ENCODE measurements at places on chromosomes 7 and 10.

DNA sequence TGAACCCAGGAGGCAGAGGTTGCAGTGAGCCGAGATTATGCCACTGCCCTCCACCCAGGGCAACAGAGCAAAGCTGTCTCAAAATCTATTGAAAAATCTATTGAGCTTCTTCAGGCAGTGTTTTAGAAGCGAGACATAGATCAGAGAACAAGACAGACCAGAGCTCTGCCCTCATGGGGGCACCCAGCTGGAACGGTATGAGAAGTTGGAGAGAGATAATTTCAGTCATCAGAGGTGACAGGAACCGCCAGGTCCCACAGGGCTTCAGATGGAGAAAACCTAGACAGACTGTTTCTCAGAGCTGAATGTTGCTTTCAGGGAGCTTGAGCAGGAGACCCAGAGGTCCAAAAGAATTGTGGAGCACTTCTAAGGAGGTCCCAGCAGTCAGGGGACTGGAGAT is 14.2 kb upstream of the GTF2IRD1 start:
- no peak for DNase-seq

DNA sequence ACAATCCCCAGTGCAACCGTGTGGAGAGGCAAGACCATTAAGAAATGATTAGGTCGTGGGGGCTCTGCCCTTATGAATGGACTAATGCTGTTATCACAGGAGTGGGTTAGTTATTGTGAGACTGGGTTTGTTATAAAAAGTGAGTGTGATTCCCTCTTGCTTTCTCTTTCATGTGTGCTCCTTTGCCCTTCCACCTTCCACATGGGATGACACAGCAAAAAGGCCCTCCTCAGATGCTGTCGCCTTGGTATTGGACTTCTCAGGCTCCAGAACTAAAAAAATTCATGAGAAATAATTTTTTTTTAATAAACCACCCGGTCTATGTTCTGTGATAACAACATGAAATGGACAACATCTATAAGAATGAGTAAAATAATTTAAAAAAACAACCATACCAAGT is 136.1 kb upstream of the PCBD1 start:
- no peak for DNase-seq

GRCh38 chr7:25359471-25360059 is 131.3 kb upstream of the NPVF start:
- no peak for DNase-seq

DNA sequence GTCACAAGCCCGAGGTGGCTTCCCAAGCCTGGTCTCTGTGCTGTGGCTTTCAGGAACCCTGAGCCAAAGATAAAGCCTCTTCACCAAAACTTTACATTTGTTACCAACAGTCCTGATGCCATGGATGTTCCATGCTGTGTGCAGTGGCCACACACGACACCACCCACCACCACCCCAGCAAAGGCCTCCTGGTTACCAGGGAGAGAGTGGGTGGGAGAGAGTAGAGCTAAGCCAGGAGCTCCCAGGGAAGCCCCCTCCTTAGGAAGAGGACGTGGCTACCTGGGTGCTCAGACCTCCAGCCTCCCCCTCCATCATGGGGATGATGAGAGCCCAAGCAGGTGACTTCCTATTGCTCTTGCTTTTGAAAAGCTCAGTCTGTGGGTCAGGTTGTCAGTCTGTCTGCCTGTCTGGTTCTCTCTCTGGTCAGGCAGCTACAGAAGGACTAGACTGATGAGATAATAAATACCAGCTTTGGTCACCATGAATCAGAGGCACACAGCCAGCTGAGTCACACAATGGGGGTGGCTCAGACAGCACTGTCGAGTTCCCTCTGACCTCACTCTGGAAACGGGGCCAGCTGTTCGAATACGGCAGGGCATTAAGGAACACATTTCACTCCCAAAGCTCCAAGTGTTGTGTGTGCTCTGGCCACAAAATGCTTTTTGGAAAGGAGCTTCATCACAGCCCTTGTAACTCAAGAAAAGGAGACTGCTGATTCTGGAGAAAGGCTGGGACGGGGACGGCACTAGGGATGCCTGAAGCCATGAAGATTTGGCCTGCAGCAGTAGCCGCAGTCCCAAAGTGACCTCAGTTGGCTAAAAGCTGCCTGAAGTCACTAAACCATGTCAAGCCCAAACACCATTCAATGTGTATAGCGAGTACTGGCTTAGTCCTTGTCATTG is 166.0 kb downstream of the FANK1 start:
- DNase-seq, result peak; percentile 97

DNA sequence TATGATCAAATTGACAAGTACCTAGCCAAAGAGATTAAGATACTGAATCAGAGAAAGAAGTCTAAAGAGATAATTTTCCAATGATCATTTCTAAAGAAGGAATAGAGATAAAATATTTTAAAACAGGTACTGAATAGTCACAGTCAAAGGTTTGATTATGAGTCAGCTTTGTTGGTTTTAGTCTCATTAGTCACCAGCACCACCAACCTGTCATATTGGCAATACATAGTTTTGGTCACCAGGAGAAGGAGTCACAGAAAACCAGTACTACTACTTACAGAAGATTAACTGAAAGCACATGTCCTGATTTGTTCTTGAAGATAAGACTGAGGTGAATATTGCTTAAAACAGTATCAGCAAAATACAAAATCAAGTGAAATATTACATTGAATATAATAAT is 34.6 kb downstream of the ZEB1 start:
- DNase-seq, result peak; percentile 36

- DNase-seq, result no peak
Measured at GRCh38 chr7:132019703-132020102, 463.3 kb upstream of the PODXL start.

GRCh38 chr10:74704629-74705357 is 121.6 kb upstream of the KAT6B start:
- DNase-seq, result no peak

DNA sequence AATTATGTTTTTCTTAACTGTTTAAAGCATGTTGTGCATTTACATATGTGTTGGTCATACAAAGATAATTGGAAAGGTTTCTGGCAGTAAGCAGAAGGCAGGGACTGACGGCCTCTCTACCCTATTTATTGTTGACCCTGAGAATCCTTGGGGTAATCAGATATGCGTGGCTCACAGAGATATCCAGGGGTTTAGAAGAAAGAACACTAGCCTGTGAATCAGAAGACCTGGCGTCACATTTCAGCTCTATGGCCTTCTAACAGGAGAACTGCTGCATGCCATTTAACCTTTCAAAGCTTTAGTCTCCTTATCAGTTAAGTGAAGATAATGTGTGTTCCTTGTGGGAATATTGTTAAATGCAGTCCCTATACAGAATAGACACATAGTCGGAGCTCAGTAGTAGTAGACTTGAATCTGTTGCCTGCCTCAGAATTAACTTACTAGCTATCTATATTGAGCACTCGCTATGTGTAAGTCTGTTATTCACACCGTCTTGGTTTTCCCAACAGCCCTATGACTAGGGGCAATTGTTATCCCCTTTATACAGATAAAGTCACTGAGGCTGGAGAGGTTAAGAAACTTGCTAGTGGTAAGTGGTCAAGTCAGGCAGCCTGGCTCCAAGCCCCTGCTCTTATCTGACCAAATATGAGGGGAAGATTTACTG is 129.6 kb upstream of the ANKRD1 start:
- DNase-seq, result no peak

GRCh38 chr10:106746868-106747267 is 417.6 kb downstream of the SORCS1 start:
- no peak for DNase-seq

- DNase-seq, result peak; percentile 7
Measured at GRCh38 chr10:24008164-24009091, 200.5 kb upstream of the KIAA1217 start.

Data from BJ (cell line).